ENCODE measurements at places on chromosomes 2 and 18. TPM values are rescaled to one million over a fixed set of nuclear protein-coding genes. Genes with fewer than 3 reads are reported as not detected.

The SNORC gene
- total RNA-seq = 0.72 TPM

The LOXHD1 gene
- total RNA-seq = not detected

The ABCG5 gene
- not detected for total RNA-seq

The NCOA1 gene
- 10.4 TPM for total RNA-seq

The PSMA8 gene
- total RNA-seq = not detected

The CDK15 gene
- 4.5 TPM for total RNA-seq

DNA sequence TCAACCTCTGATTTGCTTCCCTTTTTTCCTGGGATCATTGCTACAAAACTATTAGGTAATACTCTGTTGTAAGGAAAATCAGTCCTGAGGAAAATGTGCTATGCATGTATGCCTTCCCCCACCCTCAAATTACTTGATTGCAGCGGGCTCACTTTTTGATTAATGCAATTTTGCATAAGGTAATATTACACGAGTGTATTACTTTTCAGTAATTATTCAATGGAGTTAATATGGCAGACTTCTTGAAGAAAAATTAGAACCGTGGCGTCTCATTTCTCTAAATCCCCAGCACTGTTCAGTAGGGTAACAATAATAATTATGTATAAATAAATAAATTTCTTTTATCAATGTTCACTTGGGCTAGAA is 527.6 kb upstream of the FANCL start:
- DNase-seq = no peak

- no peak for DNase-seq
Measured at GRCh38 chr2:213733893-213734292, 449.6 kb downstream of the SPAG16 start.

DNA sequence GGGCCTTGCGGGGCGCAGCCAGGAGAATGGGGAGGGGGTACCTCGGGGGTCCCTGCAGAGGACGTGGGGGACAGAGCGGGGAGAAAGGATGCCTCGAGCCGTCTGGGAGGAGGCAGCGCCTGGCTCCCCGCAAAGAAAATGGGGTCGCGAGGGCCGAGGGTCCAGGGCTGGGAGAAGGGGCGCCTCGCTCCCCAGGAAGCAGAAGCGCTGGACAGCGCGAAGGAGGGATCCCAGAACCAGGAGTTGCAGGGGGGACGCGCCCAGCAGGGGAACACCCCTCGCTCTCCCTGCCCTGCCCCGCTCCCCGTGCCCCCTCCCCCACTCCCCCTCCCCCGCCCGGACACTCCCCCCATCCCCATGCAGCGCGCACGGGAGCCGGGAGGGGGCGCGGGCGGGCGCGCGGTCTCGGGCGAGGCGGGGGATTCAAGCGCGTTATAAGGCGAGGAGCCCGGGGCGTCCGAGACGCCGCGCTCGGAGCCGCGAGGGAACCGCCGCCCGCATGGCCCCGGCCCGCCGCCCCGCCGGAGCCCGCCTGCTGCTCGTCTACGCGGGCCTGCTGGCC is at the start of gene ERFE:
Gene ERFE, plus strand, starts transcription at position 462 of the 562 bp plus-strand sequence. Its CDS starts 38 bp downstream, at position 500.
- no peak for DNase-seq

DNA sequence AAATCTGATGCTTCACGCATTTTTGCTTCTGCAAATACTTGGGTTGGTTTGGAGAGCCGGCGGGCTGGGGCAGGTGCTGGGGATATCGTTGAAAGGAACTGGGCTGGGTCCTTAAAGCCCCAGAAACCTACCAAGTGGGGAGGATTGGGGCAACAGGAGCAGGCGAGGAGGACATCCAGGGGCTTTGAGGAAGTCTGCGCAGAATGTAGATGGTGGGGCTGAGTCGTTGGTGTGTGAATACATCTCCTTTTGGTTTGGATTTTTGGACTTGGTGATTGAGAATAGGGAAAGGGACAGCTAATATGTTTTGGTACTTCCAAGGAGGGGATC is 1.1 kb downstream of the DCC start:
- no peak for DNase-seq

GRCh38 chr2:40450066-40450795 is 1.7 kb downstream of the SLC8A1 start:
- DNase-seq = peak; percentile 56

GRCh38 chr2:235432741-235433520 is 60.9 kb upstream of the AGAP1 start:
- DNase-seq = no peak

- peak; percentile 47 for DNase-seq
Measured at GRCh38 chr2:217975626-217976025, 27.2 kb downstream of the TNS1 start.

- DNase-seq = peak; percentile 58
Measured at GRCh38 chr2:38375696-38376345, 1.3 kb downstream of the ATL2 start.

DNA sequence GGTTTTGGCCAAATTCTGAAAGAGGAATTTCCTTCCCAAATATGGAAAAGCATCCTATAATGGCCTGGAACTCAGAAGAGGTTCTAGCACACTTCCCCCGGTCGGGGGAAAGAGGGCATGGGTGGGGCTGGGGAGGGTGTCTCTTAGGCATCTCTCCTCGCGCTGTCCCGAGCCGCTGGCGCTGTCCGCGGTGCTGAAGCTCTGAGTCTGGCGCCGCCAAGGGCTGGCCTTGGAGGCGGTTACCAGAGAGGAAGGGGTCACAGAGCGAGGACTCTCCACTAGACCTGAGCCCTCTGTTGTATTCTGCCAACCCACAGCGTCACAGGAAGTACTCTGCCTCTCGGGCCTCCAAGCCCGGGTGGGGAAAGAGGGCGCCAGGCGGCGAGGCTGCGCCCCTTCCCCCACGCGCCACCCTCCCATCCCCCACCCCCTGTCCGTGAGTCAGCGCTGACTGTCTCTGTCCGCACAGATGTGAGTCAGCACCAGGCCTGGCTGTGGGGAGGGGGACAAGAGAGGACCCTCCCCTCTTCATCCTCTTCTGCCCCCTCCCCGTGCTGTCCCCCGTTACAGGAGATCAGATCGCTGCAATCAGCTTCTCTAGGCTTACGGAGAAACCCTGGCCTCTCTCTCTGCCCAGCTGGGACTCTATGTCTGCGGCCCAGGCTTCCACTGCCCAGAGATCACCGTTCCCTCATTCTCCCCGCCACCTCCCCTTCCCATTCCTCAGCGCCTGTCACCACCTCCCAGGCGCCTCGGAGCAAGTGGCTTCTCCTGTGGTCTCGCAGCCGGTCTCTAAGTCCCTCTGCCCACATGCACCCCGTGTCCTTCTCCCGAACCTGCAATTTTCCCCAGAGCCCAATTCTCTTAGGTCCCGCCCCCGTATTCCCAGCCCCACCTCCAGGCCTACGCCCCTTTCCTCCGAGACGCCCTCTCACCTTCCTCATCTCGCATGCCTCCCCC is 779 bp downstream of the PTPRN start:
- peak; percentile 62 for DNase-seq

- no peak for DNase-seq
Measured at GRCh38 chr2:181380581-181380980, 76.6 kb upstream of the ITGA4 start.

GRCh38 chr2:141048951-141049350 is 1081.9 kb downstream of the LRP1B start:
- DNase-seq = no peak

DNA sequence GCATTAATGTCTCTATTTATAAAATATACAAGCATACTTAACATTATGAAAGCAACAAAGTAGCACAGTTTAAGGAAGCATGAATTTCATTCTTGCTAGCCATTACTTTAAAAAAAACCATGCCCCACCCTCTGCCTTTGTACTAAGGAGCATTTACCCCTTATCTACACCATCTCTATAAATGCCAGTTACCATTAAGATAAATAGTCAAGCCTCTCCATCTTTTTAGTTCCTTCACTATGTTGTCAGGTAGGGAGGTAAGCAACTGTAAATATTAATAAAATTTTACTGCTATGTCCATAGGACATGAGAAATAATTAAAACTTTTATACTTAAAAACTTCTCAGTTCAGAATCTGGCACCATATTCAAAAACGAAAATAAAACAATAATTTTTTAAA is 42.1 kb downstream of the ROCK1 start:
- no peak for DNase-seq

GRCh38 chr2:188969651-188970050 is 4.5 kb upstream of the COL3A1 start:
- DNase-seq = no peak

DNA sequence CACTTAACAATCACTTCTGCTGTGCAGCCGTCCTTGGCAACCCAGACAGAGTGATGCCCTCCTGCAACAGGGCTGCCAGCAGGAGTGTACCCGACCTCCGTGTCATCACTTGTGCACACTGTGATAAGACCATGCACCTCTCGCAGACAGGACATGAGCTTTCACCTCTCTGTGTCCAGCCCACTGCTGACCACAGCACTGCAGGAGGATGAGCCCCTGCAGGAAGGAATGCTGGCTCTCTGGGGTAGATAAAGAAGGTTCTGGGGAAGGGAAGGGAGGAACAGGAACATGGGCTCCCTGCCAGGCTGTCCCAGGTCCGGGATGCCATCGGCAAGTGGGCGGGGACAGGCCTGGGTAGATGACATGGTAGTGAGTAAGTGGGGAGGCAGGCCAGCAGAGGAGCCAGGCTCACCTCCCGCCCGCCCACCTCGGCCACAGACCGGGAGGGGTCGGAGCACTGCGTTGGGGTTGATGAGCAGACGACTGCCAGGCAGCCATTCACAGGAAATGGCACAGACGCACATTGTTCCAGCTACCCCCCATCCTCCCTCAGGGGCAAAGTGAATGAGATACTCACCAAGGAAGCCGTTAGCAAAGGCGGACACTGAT is 18.6 kb upstream of the COL6A3 start:
- peak; percentile 75 for DNase-seq

DNA sequence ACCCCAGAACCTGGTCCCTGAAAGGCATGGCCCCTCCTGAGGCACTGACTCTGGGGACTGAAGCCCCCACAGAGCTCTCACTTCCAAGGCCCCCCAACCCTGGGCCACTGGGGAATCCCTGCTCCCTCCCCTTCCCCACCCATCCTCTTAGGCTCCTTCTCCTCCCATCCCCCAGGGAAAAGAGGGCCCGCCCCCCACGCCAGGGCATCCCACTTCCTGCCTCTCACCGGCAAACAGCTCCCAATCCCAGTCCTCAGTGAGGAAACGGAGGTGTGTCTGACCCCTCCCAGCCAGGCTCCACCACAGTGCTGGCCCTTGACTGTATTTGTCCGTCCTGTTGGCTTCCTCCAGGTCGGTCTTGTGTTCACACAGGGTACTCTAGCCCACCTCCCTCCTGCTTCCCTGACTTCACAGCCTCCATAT is 35.0 kb upstream of the PTMA start:
- no peak for DNase-seq

- DNase-seq = no peak
Measured at GRCh38 chr2:237624565-237624964, 2.8 kb upstream of the LRRFIP1 start.

DNA sequence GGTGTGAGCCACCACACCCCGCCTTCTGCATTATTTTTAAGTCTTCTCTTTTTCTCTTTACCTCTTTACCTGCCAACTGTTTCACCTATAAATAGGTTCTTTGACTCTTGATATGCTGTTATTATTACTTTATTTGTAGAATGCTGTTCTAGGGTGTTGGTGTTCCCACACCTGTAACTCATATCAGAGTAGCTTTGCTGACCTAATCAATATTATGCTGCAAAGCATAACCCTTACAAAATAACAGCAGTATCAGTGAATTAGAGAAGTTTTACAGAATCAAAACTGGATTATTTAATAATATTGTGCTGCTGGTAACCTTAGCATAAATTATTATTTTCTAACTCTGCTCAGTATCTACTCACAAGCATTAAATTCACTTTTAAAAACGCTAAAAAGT is 161.5 kb downstream of the FIGN start:
- DNase-seq = no peak

GRCh38 chr18:75871596-75871995 is 444.1 kb upstream of the SMIM21 start:
- DNase-seq = no peak

- DNase-seq = no peak
Measured at GRCh38 chr2:73054980-73055379, 16.5 kb downstream of the SFXN5 start.

GRCh38 chr18:63564561-63564960 is 22.4 kb downstream of the SERPINB12 start:
- DNase-seq = no peak

DNA sequence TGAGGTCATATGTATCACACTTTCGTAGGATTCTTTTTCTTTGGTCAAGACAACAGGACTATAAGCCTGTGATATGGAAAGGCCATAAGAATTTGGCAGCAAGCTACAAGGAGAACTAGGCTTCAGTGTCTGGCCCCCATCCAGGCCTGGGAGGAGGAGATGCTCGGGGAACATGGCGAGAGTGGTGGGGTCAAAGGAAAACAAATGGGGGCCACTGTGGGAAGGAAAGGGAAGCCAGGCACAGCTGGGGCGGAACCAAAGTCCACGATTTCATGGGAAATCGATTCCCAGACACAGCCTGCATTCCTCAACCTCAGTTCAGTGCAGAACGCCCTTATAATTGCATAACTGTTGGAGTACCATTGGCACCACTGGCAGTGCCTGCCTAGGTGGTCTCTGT is 58.2 kb downstream of the MBP start:
- no peak for DNase-seq

GRCh38 chr18:10757349-10757748 is 231.5 kb downstream of the NAPG start:
- no peak for DNase-seq

- DNase-seq = no peak
Measured at GRCh38 chr18:39667905-39668304, 2102.3 kb upstream of the CELF4 start.

GRCh38 chr2:149040451-149040850 is 2.0 kb downstream of the LYPD6B start:
- no peak for DNase-seq

- no peak for DNase-seq
Measured at GRCh38 chr2:179107737-179108136, 57.8 kb upstream of the CCDC141 start.

DNA sequence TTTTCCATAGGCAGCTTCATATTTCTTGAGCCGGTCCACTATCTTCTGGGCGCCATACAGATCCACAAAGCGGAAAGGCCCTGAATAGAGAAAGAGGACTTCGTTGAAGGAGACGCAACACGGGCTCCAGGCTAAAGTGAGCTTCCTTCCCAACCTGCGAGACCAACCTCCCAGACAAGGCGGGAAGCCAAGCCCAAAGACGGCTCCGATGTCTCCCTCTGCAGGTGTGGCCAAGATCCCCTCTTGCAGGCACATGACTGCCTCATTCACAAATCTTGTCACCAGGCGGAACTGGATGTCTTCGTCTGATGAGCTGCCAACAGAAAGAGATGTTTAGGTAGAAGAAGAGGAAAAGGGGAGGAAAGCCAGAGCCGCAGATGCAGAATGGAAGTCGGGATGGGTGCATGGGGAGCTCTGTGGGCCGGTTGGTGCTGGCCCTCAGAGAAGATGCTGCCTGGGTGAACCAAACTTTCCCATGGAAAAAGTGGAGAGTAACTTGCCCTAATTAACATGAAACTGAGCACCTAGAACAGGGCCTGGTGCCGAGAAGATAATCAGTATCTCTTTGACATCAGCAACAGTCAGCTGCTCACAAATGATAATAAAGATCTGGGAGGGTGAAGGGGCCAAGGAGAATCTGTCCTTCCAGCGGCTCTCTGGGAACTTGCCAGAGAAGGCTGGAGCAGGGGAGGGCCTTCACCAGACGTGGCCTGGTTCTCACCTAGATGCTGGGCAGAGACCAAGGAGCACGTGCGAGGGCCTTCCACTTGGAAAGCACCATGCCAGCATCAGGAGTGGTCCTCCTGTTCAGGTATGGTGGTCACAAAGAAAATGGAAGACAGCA is 18.6 kb downstream of the GAREM2 start:
- no peak for DNase-seq

Data from fibroblast of the aortic adventitia (primary cell).